ENCODE measurements at places on chromosomes 3 and 15.

GRCh38 chr3:49653621-49654020 lies 20.5 kb upstream of the APEH start:
- no peak for DNase-seq

DNA sequence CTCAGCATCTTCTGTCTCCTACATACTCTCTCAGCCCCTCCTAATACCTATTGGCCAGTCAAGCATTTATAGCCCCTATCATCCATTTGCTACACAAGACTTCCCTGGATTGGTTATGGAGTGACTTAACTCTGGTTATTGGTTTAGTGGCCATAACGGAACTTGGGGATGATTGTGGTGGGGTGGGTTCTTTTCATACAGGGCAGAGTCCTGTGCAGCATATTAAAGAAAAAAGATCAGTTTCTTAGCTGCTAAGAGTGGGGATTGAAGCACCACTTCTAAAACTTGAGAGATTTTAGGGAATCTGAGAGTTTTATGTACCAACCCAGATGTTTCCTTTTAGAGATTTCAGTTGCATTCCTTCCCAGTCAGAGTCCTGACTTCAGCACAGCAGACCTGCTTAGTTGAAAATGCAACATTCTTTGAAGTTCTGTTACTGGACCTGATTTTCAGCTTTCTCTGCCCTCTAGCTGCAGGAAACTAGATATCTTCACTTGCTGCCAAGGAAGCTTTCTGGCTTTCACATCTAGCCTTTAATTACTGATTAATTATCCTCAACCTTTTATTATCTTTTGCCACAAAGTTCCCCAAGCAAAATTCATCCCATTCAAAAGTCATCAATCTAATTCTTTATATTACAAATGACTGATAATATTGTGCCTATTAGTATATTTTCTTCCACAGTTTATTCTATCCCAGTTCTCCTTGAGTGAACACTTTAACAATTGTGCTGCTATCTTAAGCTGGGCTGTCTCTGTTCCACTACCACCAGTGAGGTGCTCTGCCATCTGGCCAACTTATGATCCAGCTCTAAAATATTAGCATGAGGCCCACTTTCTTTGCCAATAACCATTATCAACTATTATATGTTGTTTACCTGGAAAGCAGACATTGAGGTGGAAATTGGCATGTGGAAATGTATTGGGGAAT lies 906.0 kb upstream of the ALCAM start:
- peak; percentile 57 for DNase-seq

DNA sequence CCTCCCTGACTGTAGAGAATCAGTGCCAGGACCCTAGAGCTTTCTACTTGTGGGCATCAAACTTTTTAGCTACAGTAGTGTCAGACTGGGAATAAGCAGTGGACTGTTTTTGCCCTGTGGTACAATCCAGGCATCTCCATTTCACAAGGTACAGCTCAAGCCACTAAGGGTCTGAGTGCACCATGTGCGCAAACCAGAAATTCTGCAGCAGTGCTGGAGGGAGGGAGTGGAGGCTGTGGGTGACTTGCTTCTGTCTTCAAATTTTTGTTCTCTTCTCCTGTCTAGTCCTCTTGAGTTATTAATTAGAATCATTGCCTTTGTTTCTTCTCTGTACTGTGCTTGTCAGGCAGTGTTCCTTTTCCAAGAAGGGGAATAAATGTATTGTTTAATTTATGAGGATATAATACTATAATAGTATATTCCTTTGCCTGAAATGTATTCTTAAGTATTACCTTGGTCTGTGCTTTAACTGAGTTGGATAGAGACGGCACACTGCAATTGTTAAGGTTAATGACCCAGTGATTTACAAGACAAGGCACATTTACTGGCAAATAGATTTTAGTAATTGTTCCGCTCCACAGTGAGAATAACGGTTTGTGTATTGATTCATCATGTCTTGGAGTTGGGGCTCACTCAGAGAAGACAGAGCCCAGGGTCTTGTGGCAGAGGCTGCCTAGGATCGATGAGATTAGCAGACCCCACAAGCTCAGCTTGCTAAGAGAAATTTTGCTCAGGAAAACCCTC lies 390.6 kb upstream of the CFAP20DC start:
- DNase-seq: no peak

DNA sequence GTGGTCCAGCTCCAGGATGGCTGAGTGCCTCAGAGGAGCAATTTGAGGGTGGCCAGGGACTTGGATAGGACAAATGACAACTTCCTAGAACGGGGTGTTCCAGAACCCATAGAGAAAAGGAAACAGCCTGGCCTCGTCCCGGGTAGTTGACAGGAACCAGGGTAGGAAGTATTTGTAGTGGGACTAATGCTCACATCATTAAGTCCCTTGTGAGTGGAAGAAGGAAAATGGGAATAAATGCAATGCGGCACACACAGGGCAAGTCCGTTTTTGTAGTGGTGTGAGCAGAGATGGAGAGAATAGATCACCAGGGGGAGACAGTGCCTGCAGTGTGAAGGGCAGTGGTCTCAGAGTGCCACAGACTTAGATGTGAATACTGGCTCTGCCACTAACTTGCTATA lies 19.6 kb downstream of the TIMP4 start:
- peak; percentile 89 for DNase-seq

DNA sequence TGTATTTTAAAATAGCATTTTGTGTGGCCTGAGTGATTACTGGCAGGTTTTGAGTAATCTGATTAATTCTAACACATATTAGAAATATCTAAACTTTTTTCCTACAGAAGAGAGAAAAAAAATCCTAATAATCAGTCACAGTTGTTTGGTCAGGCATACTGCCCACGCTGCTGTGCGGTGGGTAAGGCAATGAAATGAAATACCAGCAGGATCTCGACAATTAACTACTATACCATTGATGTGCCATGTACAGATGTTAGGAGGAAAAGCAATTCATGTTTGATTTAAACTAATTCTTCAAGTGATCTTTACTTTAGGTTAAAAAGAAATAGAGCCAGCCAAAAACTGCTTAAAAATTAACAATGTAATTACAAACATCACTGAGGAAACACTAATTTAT lies 5.2 kb downstream of the GRAMD2A start:
- DNase-seq: no peak

DNA sequence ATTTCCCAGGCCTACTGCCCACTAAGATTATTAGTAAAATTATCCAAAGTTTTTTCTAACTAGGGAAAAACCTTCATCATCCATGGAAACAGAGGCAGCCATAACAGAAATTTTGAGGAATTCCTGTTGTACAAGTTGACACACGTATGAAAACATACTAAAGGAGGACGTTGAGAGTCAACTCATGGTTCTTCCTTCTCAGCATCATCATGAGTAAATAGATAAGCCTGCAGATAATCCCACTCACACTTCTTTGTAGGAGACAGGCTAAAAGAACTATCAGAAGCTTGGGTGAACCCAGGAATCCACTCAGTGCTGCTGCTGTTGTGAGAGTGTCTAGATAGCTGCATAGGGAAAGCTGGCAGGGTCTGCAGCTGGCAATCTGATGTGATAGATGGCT lies 694.8 kb upstream of the NR2F2 start:
- DNase-seq: no peak

- peak; percentile 24 for DNase-seq
Measured at GRCh38 chr3:177427540-177427939, 230.3 kb upstream of the TBL1XR1 start.

DNA sequence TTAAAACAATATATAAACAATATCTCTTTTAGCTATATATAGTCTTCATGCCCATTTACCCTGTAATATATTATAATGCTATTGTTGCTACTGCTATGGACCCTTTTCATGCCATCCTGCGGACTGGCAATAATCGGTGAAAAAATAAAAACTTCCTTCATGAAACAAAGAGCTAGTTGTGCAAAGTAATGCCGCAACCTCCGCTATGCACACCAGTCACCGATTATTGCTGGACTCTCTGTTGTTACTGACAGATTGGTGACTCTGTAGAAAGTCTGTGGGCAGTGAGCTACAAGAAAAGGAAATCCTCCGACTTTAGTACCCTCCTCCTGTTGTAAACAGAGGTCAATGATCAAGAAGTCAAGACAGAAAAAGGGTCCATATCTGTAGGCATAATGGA lies 17.9 kb upstream of the ICE2 start:
- DNase-seq: no peak

DNA sequence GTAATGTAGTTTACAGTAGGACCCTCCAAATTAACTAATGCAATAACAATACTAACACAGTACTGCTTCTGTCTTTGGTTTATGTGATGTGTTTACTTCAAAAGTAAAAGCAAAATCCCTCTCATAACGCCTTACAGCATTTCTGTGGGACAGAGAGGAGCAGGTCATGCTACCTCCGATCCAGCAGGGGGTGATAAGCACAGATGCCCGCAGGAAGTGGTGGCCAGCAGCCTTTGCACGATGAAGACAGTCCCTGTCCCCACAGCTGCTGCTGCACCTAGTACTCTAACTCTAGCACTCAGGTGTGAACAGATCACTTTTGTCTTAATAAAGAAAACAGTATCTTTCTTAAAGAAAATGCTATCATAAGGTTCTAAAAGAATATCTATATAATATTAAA lies 38.3 kb downstream of the ANO10 start:
- no peak for DNase-seq

DNA sequence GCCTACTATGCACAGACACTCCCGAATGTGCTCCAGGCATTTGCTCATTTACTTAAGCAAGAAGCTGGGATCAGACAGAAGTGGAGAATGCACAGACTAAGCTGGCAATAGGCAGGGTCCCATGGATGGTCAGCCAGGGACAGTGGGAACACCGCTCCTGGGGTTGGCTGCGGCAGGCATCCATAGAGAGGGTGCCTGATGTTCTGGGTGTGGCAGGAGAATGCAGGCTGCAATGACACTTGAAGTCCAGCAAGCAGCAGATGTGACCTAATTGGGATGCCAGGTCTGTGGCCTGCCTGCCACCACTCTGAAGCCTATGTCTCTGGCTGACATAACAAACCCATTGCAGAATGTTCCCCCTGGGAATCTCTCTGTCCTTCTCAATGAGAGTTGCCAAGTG lies 40.2 kb upstream of the SLC6A11 start:
- no peak for DNase-seq

GRCh38 chr3:123920383-123920782 lies 36.3 kb upstream of the MYLK start:
- peak; percentile 1 for DNase-seq

GRCh38 chr3:67601919-67602608 lies 52.3 kb downstream of the SUCLG2 start:
- DNase-seq: no peak

DNA sequence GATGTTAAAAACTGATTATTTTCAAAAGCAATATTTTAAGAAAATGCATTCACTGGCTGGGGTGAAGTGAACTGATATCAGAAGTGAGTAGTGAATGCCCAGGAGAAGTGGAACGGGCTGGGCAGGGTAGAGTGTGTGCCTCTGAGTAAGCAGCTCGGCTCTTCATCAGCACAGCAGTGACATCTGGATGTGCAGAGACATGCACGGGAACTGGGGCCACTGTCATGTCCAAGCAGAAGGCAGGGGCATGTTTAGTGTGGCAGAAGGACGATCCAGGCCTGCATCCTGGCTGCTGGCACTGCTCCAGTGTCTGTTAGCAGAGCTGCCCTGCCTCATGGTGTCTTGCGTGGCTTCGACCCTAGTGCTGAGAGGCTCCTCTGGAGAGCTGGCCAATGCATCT lies 305.6 kb upstream of the LRRFIP2 start:
- no peak for DNase-seq

GRCh38 chr3:186825872-186826409 lies 16.6 kb upstream of the ADIPOQ start:
- DNase-seq: no peak

DNA sequence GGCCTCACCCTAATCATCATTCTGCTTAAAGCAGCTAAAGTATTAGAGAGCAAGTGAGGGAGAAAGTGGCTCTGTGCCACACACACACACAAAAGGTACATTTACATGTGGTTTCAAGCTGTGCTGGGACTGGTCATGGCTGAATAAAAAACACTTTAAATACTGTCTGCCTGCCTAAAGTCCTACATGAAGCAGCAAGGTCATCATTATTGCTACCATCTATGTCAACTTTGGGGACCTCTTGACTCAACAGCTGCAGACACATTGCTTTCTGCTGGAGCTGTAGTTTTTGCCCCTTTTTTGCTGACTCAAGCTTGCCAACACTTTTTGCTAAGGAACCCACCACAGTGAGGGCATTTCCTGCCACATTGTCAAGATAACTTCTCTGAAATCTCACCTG lies 1237.9 kb downstream of the ROBO2 start:
- DNase-seq: no peak

GRCh38 chr3:188446014-188446413 lies 292.1 kb downstream of the LPP start:
- no peak for DNase-seq

- no peak for DNase-seq
Measured at GRCh38 chr3:135576751-135577150, 388.8 kb upstream of the PPP2R3A start.

- DNase-seq: peak; percentile 98
Measured at GRCh38 chr15:80615783-80616391, 79.2 kb upstream of the ABHD17C start.

DNA sequence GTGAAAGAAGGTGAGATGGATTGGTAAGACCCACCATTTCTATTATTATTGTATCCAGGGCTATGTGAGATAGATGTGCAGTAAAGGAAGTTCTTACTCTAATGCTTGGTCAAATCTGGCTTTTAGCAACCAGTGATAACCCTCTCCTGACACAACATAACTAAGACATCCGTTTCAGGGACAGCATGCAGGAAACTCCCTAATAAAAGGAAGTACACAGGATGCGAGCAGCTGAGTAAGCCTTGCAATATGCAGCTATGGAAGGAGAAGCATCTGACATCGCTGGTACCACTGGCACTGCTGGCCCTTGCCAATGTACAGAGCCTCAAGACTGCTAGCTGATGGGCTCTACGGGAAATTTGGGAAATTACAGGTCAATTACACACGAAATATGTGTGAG lies 662.3 kb downstream of the NR2F2 start:
- DNase-seq: peak; percentile 24

GRCh38 chr15:58070801-58071418 lies 5.4 kb upstream of the ALDH1A2 start:
- DNase-seq: peak; percentile 72

- DNase-seq: no peak
Measured at GRCh38 chr15:75235760-75236729, 22.1 kb upstream of the GOLGA6C start.

- no peak for DNase-seq
Measured at GRCh38 chr15:70658641-70659040, 104.7 kb downstream of the UACA start.

DNA sequence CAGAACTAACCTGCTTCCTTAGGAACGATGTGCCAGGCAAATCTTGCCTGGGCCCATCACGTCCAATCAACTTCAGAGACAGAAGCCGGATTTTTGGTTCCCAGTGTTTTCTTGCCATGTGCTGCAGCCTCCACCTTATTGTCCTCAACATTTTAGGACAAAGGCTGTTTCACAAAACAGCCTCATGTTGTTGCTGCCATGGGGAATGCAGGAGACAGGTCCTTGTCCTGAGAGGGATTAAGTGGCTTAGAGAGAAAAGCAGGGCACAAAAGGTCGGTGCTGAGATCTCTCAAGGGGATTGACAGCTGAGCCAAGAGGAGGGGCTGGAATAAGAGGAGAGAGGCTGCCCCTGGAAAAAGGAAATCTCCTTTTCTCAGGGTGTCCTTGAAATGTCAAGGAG lies 11.3 kb upstream of the NMNAT3 start:
- DNase-seq: no peak
